ENCODE measurements at places on chromosomes 1 and 21.

- no peak for DNase-seq
These were observed 48.6 kb downstream of the MDM4 start for GRCh38 chr1:204564835-204565234.

GRCh38 chr1:229117664-229118300 is 153.1 kb upstream of the RAB4A start:
- no peak for DNase-seq

- DNase-seq, result no peak
These were observed 103.1 kb downstream of the GALNT2 start for GRCh38 chr1:230170153-230170547.

DNA sequence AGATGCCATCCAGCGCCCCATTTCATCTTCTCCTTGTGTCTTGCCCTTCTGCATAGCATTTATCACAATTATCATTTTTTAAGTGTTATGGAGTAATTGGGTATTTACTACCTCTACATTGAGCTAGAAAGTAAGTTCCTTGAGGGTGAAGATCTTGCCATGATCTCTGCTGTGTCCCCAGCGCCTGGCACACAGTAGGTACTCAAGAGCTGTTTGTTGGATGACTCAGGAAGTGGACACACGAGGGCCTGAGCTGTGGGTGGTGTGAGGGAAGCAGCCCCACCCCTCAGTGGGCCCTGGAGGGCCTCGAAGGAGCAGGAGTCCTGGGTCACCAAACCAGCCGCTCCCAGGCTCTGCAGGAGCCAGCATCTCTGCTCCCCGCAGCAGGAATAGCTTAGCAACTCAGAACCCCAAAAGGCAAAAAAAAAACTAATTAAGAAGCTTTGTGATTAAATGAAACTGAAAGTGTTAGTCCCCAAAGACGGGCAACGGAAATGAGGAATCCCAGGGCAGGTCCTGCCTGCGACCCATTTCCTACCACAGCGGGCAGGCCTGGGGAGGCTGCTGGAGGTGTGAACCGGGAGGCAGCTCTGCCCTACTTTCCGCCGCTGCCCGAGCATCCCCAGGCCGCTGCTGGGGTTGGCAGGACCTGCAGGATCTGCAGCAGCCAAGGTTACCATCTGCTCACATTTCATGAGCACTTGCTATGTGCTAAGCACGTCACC is 87.7 kb downstream of the LACTBL1 start:
- DNase-seq, result no peak

Measured in right renal pelvis (tissue), 4 donors.